T-helper 1 cell (primary cell): ENCODE measurements at places on chromosomes 5 and 9.

GRCh38 chr5:91687430-91687829 lies 304.3 kb upstream of the ARRDC3 start:
- no peak for DNase-seq

DNA sequence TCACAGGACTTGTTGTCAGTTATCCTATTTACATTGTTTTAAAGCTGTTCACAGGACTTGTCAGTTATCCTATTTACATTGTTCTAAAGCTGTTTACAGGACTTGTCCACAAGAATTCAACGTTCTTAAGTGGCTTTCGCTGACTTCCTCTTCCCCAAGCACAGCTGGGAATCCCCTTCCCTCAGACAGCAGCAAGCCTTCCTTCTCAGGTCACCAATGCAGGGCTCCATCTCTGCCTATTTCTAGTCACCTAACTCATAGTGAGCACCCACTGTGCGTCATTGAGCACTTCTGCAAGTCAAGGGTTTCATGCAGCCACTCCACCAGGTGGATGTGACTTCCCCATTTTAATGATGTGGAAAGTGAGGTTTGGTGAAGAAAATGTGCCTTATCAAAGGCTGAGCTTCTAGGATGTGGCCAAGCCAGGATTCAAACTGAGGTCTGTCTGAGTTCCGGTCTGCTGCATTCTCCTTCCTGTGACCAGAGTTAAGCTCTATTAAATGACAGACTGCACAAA lies 109.8 kb upstream of the ZNF462 start:
- no peak for DNase-seq

GRCh38 chr9:10331157-10331556 lies 281.6 kb downstream of the PTPRD start:
- DNase-seq, result no peak

- no peak for DNase-seq
These were observed 80.0 kb downstream of the PPARGC1B start for GRCh38 chr5:149809931-149810691.

GRCh38 chr5:149464796-149465489 lies 85.9 kb upstream of the IL17B start:
- no peak for DNase-seq

GRCh38 chr5:40428126-40428525 lies 251.6 kb upstream of the PTGER4 start:
- no peak for DNase-seq

GRCh38 chr5:88746438-88746882 lies 136.5 kb downstream of the MEF2C start:
- no peak for DNase-seq

GRCh38 chr5:98588215-98588614 lies 185.2 kb upstream of the RGMB start:
- no peak for DNase-seq

DNA sequence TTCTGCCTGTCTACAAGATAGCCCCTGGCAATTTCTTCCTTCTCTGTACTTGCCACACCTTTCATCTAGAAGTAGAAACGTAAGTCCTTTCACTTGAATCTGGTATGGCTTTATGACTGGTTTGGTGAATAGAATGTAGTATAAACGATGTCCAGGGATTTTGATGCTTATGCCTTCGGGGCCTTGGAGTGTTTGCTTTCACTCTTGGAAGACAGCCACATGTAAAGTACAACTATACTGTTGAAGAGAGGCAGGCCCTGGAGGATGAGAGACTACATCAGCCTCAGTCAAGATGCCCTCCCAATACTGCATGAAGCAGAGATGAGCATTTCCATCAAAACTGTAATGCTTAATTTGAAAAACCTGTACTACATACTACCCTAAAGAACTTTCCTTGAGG lies 553.8 kb upstream of the C9orf72 start:
- no peak for DNase-seq

DNA sequence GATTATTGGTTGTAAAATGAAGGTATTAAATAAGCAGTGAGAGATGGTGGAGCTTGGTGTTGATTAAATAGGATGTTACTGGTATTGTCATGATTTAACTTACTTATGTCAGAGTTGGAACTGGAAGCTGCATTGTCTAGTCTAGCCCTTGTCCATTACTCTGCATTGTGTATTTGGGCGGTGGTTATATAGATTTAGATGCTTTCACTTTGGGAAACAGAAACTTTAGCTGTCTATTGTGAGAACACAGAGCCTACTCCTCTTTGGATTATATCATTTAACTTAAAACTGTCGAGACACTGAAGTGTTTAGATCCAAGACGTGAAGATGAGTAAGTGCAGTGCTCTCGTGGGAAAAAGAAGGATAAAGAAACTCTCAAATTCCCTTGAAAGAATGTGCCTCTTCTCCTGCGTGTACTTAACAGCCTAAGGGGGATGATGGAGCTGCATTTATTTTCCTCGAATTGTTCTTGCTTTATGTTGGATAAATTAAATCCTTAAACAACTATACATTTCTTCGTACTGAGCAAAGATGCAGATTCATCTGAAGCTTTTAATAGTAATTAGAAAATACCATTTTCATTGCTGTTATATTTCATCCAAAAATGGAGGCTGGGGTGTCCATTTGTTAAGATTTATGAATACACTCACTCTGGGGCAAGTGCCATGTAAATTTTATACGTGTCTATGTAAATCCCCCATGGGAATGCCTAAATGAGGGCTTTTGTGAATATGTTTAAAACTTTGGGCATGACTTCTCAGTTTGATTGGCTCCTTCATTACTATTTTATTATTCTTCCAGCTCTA lies 21.6 kb downstream of the FBXL7 start:
- no peak for DNase-seq

GRCh38 chr5:131947445-131947844 lies 2.0 kb upstream of the MEIKIN start:
- DNase-seq, result no peak

GRCh38 chr5:156515121-156515520 lies 188.2 kb downstream of the SGCD start:
- no peak for DNase-seq

- DNase-seq, result no peak
These were observed 45.5 kb downstream of the TENT4A start for GRCh38 chr5:6758706-6759105.

DNA sequence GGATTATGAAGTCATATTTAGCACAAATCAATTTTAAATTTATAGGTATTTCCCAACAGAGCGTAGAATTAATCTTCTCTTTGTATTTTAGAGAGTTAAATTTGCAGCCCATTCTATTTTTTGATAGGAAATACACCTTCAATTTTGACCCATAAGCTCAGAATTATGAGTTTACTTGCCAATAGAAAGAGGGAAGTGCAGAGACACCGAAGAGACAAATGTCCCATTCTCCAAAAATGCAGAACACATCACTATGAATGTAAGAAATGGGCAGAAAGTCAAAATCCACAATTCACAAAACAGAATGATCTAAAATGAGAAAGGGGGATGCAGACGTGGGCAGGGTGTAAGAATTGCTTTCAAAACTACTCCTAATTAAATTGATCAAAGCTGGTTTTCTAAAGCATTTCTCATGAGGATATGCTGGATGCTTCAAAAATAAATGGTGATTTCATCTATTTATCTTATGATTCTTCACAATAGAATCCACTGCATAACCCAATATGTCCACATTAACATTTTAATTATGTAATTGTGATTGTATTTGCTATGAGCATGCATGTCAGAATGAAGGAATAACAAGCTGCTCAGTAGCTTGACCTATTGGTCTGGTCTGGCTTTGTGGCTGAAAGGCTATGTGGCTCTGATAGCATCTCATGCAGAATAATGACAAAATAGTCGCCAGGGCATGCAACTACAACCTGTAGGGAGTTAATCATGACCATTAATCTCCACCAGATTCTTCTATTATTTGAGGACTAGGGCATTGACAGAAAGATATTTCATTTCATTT lies 550.1 kb upstream of the CDH18 start:
- DNase-seq, result no peak

DNA sequence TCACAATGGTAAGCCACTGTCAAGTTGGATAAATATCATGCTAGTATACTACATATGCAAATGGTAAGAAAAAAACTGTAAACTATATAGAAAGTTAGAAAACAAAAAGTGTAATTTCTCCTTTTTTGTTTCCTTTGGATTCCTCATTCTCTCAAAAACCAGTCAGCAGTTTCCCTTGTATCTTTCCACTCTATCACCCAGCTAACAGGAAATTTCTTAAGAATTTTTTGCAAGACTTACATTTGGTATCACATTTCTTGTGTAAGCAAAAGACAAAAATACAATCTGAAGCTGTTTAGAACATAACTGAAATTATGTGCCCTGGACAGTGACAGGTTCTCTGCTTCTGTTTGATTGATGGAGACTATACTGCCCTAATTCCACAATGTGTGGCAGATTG lies 25.2 kb upstream of the MSH3 start:
- DNase-seq, result no peak
